ENCODE measurements at places on chromosomes 2 and 18.

DNA sequence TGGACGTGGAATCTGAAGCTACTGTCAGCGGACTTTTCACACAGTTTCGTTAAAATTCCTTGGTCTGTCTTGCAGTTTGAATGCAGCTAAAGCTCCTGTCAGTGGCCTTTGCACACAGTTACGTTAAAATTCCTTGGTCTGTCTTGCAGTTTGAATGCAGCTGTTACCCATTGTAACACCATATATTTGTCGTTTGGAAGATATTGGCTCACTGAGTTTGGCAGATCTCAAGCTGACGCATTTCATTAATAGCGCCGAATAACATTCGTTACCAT, 1.0 kb downstream of the LIMS1 start:
- no peak for DNase-seq

GRCh38 chr2:30688956-30689401, 118.3 kb downstream of the CAPN13 start:
- no peak for DNase-seq

GRCh38 chr18:31156821-31157763, 5.6 kb downstream of the DSC1 start:
- DNase-seq: no peak

DNA sequence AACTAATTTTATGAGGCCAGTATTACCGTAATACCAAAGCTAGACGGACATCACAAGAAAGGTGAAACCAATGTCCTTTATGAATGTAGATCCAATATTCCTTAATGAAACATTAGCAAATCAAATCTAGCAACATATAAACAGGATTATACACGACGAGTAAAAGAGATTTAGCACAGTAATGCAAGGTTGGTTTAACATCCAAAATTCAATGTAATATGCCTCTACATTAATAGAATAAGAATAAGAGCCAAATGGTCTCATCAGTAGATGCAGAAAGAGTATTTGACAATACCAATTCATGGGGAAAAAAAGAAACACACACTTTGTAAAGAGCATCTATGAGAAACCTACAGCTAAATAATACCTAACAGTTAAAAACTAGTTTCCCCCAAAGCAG, 99.5 kb downstream of the TMEM163 start:
- DNase-seq: no peak

DNA sequence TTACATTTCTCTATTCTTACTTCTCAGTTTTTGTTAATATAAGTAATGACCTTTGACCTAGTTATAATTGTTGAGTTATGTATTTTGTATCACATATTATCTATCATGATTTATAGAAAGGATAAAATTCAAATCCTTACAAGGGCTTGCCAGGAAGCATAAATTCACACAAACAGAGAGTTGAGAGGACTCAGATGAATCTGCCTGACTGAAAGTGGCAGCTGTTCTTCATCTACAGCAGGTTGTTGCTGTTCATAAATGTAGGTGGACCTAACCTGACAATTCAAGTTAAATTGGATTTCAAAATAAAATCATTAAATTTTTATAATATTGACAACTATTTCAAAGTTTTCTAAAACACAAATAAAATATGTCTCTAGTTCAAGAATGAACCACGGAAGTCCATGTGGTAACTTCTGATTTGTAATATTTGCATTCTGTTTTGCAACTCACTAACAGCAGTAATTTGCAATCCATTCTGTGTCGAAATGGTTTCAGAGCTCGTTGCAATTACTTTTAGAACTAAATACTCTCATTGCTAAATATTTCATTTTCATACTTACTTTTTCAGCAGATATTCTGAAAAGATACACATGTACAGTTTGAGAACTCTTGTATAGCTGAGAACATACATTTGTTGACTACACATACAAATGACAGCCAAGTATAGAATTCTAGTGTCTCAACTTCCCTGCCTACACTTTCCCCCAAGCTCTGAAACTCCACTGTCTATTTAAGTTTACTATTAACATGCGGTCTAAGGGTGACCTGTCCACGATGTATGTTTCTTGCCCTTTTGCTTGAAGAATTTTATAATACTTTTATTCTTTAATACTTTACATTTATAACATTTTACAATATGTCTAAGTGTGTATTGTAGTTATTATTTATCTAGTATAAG, 25.7 kb downstream of the SCN7A start:
- no peak for DNase-seq

DNA sequence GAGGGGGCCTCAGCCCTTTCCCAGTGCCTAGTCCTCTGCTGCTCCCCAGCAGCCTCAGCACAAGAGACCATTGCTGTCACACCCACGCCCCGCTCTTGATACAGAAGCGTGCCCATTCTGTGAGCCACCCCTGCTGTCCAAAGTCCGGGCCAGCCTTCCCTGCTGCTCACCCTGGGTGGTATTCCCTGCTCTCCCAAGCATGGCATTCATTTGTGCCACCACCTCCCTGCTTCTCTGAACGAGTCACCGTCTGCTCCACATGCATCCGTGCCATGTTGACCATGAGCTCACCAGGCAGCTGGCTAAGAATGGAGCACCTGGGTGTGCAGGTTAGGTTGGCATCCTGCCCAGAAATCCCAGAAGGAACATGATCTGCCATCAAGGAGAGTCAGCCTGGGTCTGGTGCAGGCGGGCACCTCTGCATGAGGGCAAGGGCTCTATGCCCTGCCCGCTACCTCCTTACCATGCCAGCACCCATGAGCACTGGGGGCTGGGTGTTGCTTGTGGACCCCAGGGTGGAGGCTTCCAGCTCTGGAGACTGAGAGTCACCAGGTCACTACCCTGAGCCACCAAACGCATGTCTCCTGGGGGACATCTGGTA, 63.0 kb downstream of the TWIST2 start:
- DNase-seq: no peak

DNA sequence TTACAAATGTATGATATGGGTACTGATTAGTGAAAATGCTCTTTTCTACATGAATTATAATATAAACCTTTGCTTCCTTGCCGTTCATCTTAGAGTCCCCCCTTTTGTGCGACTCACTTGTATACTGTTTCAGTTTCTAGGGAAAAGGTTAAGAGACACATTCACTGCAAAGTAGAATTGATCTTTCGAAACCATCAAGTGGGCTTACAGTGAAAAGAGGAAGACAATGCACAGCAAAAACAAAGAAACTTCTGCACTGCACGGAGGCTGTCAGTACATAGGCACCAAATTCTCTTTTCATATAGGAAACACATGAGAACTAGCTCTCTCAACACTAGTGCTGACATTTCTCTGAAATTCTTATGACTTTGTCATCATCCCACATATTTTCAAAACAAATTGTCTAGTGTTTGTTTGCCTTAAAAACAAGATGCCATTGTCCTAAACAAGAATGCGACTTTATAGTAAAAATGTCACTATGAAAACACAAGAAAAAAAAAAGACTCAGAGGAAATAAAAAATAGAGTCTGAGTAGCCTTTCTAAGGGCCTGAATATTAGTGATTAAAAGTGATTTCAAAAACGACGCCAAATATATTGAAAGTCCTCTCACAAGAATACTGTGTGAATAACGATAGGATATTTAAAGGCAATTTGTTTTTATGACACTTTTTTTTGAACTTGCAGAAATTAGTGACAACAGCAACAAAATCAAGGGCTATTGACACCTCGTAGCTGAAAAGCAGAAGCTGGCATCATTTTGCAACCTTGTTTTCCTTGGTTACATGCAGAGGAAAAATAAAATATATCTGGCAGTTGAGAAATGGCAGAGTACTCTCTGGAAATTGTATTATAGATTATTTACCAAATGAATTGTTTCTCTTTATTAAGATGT, 827.0 kb downstream of the BCL11A start:
- no peak for DNase-seq

GRCh38 chr18:21105936-21106335, 5.7 kb downstream of the ROCK1 start:
- no peak for DNase-seq

DNA sequence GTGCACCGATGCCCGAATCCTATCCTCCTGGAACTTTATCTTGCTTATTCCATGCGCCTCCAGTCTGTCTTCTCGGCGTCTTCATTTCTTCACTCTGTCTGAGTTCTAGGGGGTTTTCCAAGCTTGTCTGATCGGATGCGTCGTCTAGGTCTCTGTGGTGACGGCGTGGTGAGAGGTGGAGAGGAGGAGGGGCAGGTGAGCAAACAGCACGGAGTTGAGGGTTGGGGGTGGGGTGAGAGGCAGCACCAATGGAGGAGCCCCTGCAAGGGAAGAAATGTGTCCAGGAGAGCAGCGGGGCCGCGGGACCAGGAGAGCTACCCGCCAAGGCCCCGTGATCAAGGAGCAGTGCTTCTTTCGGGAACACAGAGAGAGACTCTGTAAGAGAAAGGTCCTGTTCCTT, 131.3 kb upstream of the TWIST2 start:
- no peak for DNase-seq

DNA sequence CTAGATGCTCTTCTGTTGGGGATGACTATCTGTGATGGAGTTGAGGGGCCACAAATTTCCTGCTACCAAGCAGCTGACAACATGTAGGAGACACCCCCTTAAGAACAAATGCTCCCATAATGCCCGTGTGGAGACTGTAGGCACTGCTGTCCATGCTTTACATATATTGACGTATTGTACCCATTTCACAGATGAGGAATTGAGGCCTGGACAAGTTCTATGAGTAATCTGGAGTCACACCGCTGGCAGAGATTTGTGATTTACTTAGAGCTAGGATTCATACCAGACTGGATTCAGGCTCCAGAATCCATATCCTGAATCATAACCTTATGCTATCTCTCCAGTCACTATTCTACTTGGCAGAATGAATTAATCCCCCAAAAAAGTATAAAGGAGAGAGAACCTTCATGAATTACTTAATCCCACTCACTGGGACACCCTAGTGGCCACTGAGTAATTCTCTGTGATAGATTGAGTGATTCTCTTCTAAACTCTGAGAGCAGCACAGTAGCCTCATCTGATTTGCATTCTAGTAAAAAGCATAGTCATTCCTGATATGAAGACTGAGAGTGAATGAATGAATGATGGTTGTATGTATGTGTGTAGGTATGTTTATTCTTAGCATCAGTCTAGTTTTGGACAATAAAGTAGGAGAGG, 460.7 kb upstream of the MEIS1 start:
- no peak for DNase-seq
